Natural killer cell (primary cell): ENCODE measurements at places on chromosomes 2 and 18.

- H3K4me1 ChIP-seq, result no peaks in the 10 kb centered on the region
- no peaks in the 10 kb centered on the region for H3K36me3 ChIP-seq
- H3K27ac ChIP-seq, result no peak overlapping the region
- H3K4me3 ChIP-seq, result no peak overlapping the region
- DNase-seq, result no peak
Measured at GRCh38 chr2:209121691-209122090, 302.2 kb upstream of the MAP2 start.

DNA sequence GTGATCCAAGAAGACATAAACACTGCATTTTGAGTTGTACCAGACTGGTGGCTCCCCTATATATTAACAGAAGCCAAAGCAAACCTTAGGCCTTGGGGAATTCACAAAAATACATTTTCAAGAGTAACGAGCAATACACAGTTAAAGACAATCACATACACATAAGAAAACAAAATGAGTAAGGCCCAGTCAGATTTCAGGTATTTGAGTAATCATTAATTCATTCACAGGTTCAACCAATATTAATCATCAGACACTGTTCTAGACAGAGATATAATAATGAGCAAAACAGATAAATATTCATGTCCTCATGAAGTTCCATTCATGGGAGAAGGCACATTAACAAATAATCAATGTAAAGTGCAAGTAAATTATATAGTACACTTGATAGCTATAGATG, 9.6 kb downstream of the STPG4 start:
- no peaks in the 10 kb centered on the region for H3K27me3 ChIP-seq
- H3K36me3 ChIP-seq, result peaks cover 24% of the 10 kb centered on the region
- no peak for DNase-seq
- H3K27ac ChIP-seq, result no peak overlapping the region
- no peak overlapping the region for H3K4me3 ChIP-seq

DNA sequence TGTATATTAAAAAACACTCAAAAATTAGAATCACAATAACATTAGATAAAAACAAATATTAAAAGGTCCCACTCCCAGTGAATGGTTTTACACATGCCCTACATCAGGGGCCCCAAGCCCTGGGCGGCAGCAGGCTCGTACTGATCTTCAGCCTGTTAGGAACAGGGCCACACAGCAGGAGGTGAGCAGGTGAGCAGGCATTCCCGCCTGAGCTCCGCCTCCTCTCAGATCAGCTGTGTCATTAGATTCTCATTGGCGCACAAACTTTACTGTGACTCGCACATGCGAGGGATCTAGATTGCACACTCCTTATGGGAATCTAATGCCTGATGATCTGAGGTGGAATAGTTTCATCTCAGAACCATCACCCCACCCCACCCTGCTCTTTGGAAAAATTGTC, 74.2 kb downstream of the MBD2 start:
- no peaks in the 10 kb centered on the region for H3K27me3 ChIP-seq
- no peak overlapping the region for H3K4me3 ChIP-seq
- no peak for DNase-seq
- H3K4me1 ChIP-seq, result no peaks in the 10 kb centered on the region
- no peak overlapping the region for H3K27ac ChIP-seq

DNA sequence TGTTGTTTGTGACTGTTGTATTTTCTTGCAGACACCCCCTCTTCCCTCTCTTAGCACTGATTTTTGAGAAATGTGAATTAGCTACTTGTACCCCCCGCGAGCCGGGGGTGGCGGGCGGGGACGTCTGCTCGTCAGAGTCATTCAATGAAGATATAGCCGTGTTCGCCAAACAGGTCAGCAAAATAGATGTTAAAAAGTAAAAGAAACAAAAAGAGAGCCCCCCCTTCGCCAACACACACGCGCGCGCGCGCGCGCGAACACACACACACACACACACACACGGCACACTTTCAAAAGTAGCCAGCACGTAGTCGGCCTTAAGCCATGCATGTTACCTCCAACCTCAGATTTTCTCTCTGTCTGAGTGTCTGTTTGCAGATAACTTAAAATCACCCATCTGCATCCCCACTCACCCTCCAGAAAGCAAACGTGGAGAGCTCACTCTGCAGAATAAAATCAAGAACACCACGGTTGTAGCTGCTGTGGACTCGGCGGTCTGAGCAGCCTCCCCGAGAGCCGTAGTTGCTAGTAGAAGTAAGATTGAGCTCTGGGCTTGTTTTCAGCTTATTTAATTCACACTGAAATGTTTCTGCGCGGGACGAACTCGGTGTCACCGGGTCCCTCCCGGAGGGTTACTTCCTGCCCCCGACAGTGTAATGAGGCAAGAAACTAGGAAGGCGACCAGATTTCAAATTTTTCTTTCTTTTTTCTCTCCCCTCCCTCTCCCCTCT, 5.1 kb downstream of the MEIS1 start:
- H3K4me1 ChIP-seq, result peaks cover 15% of the 10 kb centered on the region
- H3K27ac ChIP-seq, result no peak overlapping the region

DNA sequence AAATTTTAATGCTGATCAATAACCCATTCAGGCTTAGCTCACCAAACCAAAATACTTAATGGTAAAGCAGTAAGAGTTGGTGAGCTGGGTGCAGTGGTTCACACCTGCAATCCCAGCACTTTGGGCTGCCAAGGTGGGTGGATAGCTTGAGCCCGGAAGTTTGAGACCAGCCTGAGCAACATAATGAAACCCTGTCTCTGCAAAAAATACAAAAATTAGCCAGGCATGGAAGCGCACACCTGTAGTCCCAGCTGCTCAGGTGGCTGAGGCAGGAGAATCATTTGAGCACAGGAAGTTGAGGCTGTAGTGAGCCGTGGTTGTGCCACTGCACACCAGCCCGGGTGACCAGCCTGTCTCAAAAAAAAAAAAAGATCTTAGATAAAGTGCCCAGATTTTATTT, 35.7 kb upstream of the MPP4 start:
- H3K36me3 ChIP-seq, result peaks cover 16% of the 10 kb centered on the region
- H3K27me3 ChIP-seq, result no peaks in the 10 kb centered on the region
- H3K27ac ChIP-seq, result no peak overlapping the region
- no peaks in the 10 kb centered on the region for H3K4me1 ChIP-seq
- H3K4me3 ChIP-seq, result no peak overlapping the region

DNA sequence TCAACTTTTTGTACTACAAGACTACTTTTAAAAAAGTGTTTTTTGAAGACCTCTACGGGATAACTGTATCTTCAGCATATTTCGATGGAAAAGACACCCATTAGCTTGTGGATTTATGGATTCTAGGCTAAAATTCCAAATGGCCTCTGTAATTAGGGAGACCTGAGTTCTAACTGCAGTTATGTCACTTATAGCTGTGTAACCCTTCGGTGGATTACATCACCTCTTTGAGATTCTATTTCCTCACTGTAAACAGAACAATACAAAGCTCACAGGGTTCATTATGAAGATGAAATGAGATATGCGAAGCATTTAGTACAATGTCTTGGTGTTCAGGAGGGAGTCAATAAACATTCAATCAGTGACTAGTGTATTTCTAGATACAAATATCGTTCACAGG, 24.2 kb downstream of the LMAN2L start:
- H3K27ac ChIP-seq, result no peak overlapping the region
- no peaks in the 10 kb centered on the region for H3K4me1 ChIP-seq
- H3K27me3 ChIP-seq, result no peaks in the 10 kb centered on the region
- H3K4me3 ChIP-seq, result no peak overlapping the region
- H3K36me3 ChIP-seq, result peaks cover 14% of the 10 kb centered on the region

- no peaks in the 10 kb centered on the region for H3K36me3 ChIP-seq
- H3K27ac ChIP-seq, result no peak overlapping the region
Measured at GRCh38 chr2:149005471-149006077, 32.9 kb upstream of the LYPD6B start.

GRCh38 chr2:120785228-120785966, 49.7 kb downstream of the GLI2 start:
- H3K4me3 ChIP-seq, result no peak overlapping the region
- DNase-seq, result no peak
- peaks cover 4% of the 10 kb centered on the region for H3K4me1 ChIP-seq
- no peaks in the 10 kb centered on the region for H3K27me3 ChIP-seq
- H3K36me3 ChIP-seq, result no peaks in the 10 kb centered on the region
- H3K27ac ChIP-seq, result no peak overlapping the region
